ENCODE measurements at places on chromosomes 5 and 9.

DNA sequence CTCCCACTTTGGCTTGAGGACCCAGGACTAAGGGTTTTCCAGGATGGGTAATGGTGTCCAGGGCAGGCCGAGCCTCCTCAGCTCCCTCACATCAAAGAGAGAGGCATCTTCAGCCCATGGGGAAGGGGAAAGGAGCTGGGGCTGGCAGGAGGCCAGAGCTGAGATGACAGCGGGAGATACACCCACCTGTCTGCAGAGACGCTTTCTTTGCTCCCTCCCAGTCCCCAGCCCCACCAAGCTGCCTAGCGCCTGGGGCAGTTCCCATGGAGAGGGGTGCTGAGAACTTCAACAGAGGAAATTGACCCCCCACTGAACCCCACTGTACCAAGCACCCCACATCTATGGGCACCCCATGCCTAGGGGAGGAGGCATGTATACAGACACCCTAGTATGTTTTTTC, 10.6 kb downstream of the PCDH1 start:
- peaks cover 5% of the 10 kb centered on the region for H3K36me3 ChIP-seq
- H3K4me3 ChIP-seq = no peak overlapping the region
- H3K27me3 ChIP-seq = peaks cover under 1% of the 10 kb centered on the region
- peaks cover 20% of the 10 kb centered on the region for H3K4me1 ChIP-seq
- no peak overlapping the region for H3K27ac ChIP-seq

GRCh38 chr5:10596886-10597451, 33.1 kb downstream of the ANKRD33B start:
- no peak for DNase-seq
- peaks cover 74% of the 10 kb centered on the region for H3K27me3 ChIP-seq
- H3K4me1 ChIP-seq = no peaks in the 10 kb centered on the region
- no peaks in the 10 kb centered on the region for H3K36me3 ChIP-seq
- no peak overlapping the region for H3K27ac ChIP-seq

DNA sequence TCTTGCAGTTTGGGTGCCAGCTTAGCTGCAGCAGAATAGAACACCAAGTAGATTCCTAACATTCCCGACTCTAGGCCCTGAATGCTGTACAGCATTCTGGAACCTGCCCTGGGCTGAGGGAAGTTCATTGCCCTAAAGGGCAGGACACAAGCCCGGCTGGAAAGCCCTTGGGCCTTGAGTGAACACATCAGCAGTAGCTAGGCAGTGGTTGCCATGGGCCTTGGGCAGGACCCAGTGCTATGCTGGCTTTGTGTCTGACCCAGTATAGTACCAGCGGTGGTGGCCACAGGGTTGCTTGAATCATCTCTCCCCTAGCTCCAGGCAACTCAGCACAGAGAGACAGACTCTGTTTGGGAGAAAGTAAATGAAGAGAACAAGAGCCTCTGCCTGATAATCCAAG, 137.8 kb downstream of the AGTPBP1 start:
- peaks cover 12% of the 10 kb centered on the region for H3K4me1 ChIP-seq
- no peaks in the 10 kb centered on the region for H3K27me3 ChIP-seq
- no peak for DNase-seq
- peak overlapping the region; percentile 77 for H3K27ac ChIP-seq

GRCh38 chr9:72333197-72333596, 31.8 kb downstream of the ZFAND5 start:
- H3K27me3 ChIP-seq = peaks cover 2% of the 10 kb centered on the region
- H3K4me1 ChIP-seq = no peaks in the 10 kb centered on the region
- H3K36me3 ChIP-seq = no peaks in the 10 kb centered on the region
- H3K27ac ChIP-seq = no peak overlapping the region

DNA sequence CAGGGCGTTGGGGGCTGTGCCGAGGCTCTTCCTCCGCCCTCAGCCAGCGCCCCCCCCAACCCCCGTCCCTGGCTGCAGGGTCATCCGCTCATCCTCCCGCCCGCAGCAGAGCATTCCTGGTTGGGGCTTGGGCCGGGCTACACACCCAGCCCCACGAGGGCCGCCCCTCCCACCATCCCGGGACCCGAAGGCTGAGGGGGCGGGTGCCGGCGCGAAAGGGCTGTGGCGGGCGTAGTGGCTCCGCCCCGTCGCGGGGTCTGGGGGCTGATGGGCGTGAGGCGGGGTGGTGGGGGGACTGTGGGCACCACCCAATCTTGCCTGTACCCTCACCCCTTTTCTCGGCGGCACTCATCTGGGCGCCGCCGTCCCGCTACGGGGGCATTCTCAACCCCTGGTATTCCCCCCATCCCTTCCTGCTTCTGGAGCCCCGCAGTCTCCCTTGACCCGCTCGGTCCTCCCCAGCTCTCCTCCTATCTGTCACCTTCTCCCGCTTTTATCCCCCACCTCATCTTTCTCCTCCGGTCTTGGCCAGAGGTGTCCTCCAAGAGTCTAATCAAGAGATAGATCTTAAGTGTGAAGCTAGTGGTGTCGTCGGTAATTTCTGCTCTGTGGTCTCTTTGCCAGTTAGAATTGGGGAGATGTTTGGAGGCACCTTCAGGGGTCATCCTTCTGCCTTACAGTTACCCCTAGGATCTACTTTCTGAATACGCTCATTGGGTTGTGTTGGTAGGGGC, 1.6 kb downstream of the FER start:
- H3K4me3 ChIP-seq = peak overlapping the region; percentile 90
- no peaks in the 10 kb centered on the region for H3K27me3 ChIP-seq
- H3K27ac ChIP-seq = peak overlapping the region; percentile 67

GRCh38 chr5:154467655-154468354, 10.2 kb downstream of the HAND1 start:
- no peak overlapping the region for H3K4me3 ChIP-seq
- peak; percentile 85 for DNase-seq
- H3K36me3 ChIP-seq = no peaks in the 10 kb centered on the region
- H3K27ac ChIP-seq = no peak overlapping the region
- no peaks in the 10 kb centered on the region for H3K4me1 ChIP-seq
- H3K27me3 ChIP-seq = peaks cover 71% of the 10 kb centered on the region

GRCh38 chr9:96073531-96074480, 198.3 kb downstream of the ERCC6L2 start:
- no peak overlapping the region for H3K27ac ChIP-seq
- no peak overlapping the region for H3K4me3 ChIP-seq
- peaks cover 11% of the 10 kb centered on the region for H3K4me1 ChIP-seq

GRCh38 chr9:1100201-1100600, 50.0 kb downstream of the DMRT2 start:
- H3K4me3 ChIP-seq = no peak overlapping the region
- peaks cover 24% of the 10 kb centered on the region for H3K27me3 ChIP-seq
- no peak overlapping the region for H3K27ac ChIP-seq
- H3K4me1 ChIP-seq = peaks cover 5% of the 10 kb centered on the region

GRCh38 chr5:10875201-10875768, 114.3 kb upstream of the DAP start:
- peaks cover 12% of the 10 kb centered on the region for H3K4me1 ChIP-seq
- H3K27me3 ChIP-seq = peaks cover 2% of the 10 kb centered on the region
- no peaks in the 10 kb centered on the region for H3K36me3 ChIP-seq
- no peak for DNase-seq
- no peak overlapping the region for H3K4me3 ChIP-seq
- no peak overlapping the region for H3K27ac ChIP-seq

DNA sequence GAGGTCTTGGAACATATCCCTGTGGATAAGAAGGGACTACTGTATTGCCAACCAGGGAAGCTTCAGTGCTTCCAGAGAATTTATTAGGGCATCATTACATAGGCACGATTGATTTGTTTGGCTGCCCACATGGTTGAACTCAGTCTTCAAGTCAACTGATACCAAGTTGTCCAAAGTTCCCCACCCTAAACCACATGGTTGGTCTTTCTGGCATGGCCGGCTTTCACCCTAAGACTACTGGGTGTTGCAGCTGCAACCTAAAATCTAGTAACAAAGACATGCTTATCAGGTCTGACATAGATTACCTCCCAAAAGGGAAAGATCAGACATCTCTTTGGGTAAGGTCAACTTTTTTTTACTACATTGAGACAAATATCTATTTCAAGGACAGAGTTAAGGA, 37.0 kb downstream of the FAF2 start:
- DNase-seq = no peak
- no peaks in the 10 kb centered on the region for H3K27me3 ChIP-seq
- H3K36me3 ChIP-seq = peaks cover 9% of the 10 kb centered on the region
- no peak overlapping the region for H3K27ac ChIP-seq

DNA sequence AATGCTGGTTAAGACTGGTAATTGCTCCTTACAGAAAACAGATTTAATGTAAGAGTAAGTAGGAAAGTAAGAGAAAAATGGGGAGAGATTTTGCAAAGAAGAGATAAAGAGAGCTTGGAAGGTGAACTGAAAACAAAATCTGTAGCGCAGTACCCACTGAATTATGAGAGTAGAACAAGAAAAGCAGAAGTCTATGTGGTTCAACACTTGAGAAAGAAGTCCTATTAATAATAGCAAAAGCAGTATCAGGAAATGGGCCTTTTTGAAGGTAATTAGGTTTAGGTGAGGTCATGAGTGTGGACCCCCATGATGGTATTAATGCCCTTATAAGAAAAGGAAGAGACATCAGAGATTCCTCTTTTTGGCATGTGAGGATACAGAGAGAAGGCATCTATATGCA, 460.6 kb downstream of the CETN3 start:
- H3K4me1 ChIP-seq = peaks cover under 1% of the 10 kb centered on the region
- H3K4me3 ChIP-seq = no peak overlapping the region
- H3K36me3 ChIP-seq = no peaks in the 10 kb centered on the region

- no peak for DNase-seq
- H3K4me3 ChIP-seq = no peak overlapping the region
- H3K4me1 ChIP-seq = peaks cover 22% of the 10 kb centered on the region
- no peaks in the 10 kb centered on the region for H3K27me3 ChIP-seq
- H3K36me3 ChIP-seq = peaks cover 6% of the 10 kb centered on the region
- H3K27ac ChIP-seq = no peak overlapping the region
These were observed 63.8 kb downstream of the ANGPTL2 start for GRCh38 chr9:127058645-127059021.

DNA sequence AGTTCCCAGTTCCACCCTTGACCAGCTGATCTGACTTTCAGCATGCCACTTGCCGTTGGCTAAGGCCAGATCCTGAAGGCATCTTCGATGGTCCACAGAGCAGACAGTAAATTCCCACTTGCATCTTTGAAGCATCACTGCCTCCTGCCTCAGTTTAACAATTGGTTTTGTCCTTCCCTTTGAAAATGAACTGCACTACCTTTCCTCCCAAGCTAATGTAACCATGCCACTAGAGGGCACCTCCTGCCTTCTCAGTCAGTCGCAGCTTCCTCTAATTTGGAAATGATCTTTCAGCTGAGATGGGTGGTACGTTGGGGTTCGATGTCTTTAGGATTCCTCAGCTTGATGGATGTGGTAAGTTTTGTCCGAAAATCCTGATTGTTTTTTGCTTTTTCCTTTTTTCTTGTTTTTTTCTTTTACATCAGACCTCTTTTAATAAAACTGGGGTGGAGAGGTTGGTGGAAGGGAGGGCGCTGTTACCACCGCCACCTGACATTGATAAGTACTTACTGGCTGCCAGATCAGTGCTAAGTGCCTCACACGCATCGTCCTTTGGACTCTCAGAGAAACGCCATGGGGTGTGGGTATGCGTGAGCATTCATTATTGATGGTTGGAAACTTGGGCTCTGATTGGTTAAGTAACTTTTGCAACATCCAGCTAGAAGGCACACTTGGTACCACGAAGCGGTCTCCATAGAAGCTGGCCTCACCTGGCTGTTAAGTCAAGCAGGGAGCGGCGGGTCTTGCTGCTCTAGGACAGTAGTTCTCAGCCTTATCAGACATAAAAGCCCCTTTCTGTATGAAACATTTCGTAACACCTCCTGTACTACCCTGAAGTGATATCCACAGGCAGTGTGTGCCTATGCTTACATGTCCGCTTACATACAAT, 16.9 kb downstream of the PTTG1 start:
- peaks cover 25% of the 10 kb centered on the region for H3K27me3 ChIP-seq
- H3K27ac ChIP-seq = no peak overlapping the region
- H3K4me3 ChIP-seq = peak overlapping the region; percentile 81
- peak; percentile 38 for DNase-seq
- peaks cover 21% of the 10 kb centered on the region for H3K4me1 ChIP-seq

- no peak for DNase-seq
- H3K27me3 ChIP-seq = no peaks in the 10 kb centered on the region
- H3K4me1 ChIP-seq = peaks cover 19% of the 10 kb centered on the region
- no peak overlapping the region for H3K27ac ChIP-seq
- H3K4me3 ChIP-seq = no peak overlapping the region
These were observed 71.8 kb downstream of the KIAA1958 start for GRCh38 chr9:112558476-112558875.

DNA sequence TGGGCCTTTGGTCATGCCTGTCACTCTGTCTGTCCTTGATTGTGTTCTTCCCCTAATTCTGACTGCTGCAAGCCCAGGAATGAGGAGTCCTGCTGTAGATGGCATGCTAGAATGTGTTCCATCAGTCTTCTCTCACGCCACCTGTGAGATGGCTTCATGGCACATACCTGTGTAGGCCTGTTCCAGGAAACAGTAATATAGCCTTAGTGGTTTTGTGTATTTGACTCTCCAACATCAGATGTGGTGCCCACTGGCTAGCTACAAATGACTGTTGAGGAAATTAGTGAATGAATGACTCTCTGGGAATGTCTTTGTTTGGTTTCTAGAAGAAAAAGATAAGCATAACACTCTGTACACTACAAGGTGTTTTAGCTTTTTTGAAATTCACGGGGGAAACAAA, 367.5 kb downstream of the KDM4C start:
- no peak overlapping the region for H3K27ac ChIP-seq
- no peaks in the 10 kb centered on the region for H3K36me3 ChIP-seq

GRCh38 chr5:130651440-130651839, 513.6 kb downstream of the HINT1 start:
- H3K36me3 ChIP-seq = no peaks in the 10 kb centered on the region
- H3K27ac ChIP-seq = no peak overlapping the region
- no peak for DNase-seq
- H3K4me1 ChIP-seq = no peaks in the 10 kb centered on the region

DNA sequence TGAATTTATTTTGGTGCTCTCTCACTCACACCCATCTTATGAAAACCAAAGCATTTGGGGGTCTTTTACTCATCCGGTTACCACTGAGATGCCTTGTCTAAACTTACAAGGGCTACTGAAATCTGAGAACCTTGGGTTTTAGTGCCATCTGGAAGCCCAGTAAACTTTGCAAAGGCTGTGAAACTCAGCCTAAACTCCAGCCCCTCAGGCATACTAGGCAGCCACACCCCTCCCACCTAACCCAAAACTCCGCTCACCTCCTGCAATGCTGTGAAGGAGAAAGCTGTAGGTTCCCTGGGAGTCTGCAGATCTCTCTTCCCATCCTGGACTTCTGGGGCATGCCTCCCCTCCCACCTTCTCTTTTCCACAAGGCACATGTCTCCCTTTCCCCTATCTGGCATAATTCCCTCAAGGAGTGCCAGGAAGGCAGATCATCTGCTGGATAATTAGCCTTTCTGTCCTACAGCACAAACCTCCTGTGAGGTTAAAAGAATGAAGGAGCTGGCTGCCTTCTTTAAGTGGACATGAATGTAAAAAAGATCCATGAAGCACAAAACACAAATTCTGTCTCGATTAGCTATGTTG, 71.5 kb upstream of the ANXA1 start:
- H3K27me3 ChIP-seq = peaks cover 6% of the 10 kb centered on the region
- H3K36me3 ChIP-seq = no peaks in the 10 kb centered on the region
- no peak for DNase-seq
- peak overlapping the region; percentile 35 for H3K27ac ChIP-seq
- peaks cover 10% of the 10 kb centered on the region for H3K4me1 ChIP-seq

GRCh38 chr5:83331842-83332241, 139.7 kb upstream of the VCAN start:
- no peak overlapping the region for H3K27ac ChIP-seq
- H3K36me3 ChIP-seq = no peaks in the 10 kb centered on the region
- no peaks in the 10 kb centered on the region for H3K27me3 ChIP-seq
- DNase-seq = no peak
- H3K4me3 ChIP-seq = no peak overlapping the region
- no peaks in the 10 kb centered on the region for H3K4me1 ChIP-seq

All from neural crest cell (in vitro differentiated cells).